ENCODE measurements at places on chromosomes 13 and 19.

- DNase-seq = peak; percentile 65
Observed at GRCh38 chr19:49676136-49676783, 811 bp upstream of the PRMT1 start.

DNA sequence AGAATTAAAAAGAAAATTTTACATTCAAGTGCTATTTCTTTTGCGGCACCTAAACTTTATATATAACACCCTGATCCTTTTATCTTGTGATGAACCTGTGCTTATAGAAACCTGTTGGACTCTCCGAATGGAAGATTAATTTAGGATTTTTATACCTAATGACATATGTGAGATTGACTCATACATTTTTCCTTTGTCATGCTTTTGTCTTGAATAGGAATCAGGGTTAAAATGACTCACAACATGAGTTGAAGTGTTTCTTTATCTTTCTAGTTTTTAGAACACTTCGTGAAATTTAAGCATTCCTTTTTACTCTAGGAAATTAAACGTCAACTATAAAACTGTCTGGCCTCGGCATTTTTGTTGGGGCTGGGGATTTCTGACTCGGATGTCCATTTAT is 378.9 kb downstream of the PCDH20 start:
- DNase-seq = no peak

DNA sequence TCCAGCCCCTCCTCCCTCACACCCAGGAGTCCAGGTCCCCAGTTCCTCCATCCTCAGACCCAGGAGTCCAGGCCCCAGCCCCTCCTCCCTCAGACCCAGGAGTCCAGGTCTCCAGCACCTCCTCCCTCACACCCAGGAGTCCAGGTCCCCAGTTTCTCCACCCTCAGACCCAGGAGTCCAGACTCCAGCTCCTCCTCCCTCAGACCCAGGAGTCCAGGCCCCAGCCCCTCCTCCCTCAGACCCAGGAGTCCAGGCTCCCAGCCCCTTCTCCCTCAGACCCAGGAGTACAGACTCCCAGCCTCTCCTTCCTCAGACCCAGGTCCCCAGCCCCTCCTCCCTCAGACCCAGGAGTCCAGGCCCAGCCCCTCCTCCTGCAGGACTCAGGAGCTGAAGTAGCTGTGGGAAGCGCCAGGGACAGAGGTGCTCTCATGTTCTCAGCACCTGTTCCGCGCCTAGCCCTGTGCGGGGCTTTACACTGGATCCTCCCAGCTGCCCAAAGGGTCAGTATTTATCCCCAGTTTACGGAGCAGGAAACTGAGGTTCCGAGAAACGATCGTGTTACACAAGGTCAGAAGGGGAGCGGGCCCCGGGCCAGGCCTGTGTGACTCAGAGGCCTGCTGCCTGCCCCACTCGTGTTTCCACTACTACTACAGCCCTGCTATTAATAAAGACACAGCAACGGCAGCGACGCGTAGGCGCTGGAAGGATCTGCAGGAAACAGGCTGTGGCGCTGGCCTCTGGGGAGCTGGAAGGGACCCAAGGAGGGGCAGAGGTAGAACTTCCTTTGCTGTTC is 1.7 kb upstream of the SBK3 start:
- DNase-seq = no peak

GRCh38 chr13:99275093-99275469 is 16.9 kb upstream of the GPR18 start:
- DNase-seq = no peak

- DNase-seq = no peak
Observed at GRCh38 chr19:48964205-48965039, 687 bp upstream of the FTL start.

- no peak for DNase-seq
Observed at GRCh38 chr19:20237773-20238623, 71.0 kb downstream of the ZNF486 start.

- DNase-seq = no peak
Observed at GRCh38 chr19:11064831-11065303, 24.4 kb upstream of the LDLR start.

GRCh38 chr13:72205773-72206172 is 338.8 kb upstream of the DACH1 start:
- DNase-seq = no peak

GRCh38 chr13:93955904-93956303 is 523.6 kb downstream of the DCT start:
- DNase-seq = no peak

DNA sequence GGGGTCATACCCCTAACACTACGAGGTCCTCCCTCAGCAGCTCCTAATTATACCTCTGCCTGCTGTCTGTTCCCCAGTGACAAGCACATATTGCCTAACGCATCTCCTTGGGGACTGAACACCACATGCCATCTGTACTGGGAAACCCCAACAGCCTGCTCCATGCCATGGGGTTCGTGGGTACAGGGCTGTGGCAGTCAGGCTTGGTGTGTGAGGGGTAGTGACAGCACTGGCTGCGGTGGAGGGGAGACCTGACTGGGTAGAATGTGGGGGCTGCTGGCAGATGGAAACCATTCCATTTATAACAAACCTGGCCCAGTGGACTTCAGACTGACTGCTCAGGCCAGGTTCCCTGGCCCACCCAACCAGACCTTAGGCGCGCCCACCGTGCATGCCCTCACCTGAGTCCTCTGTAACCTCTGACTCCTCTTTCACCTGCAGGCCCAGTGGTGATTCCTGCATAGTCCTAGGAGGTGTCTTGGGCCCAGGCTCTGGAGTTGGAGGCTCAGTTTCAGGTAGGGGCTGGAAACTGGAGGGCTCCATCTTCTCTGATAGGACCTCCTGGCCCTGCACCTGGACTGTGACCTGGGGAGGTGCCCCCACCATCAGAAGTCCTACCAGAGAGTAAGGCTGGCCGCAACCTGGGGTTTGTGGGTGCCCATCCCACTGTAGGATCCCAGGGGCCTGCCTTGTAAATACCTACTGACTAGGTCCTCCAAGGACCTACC is 3.0 kb downstream of the MZF1 start:
- DNase-seq = no peak

GRCh38 chr19:49653466-49653806 is 11.4 kb downstream of the SCAF1 start:
- no peak for DNase-seq

DNA sequence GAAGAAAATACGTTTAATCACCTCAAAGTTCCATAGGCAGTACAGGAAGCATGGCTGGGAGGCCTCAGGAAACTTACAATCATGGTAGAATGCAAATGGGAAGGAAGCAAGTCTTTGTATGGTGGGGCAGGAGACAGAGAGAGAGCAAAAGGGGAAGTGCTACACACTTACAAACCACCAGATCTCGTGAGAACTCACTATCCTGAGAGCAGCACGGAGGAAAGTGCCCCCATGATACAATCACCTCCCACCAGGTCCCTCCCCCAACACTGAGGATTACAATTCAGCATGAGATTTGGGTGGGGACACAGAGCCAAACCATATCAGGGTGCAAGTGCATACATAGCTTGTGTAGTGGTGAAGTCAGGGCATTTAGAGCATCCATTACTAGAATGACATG is 92.3 kb upstream of the ANKRD10 start:
- DNase-seq = no peak

- no peak for DNase-seq
Observed at GRCh38 chr13:89786531-89786930, 1561.0 kb upstream of the MIR17HG start.

DNA sequence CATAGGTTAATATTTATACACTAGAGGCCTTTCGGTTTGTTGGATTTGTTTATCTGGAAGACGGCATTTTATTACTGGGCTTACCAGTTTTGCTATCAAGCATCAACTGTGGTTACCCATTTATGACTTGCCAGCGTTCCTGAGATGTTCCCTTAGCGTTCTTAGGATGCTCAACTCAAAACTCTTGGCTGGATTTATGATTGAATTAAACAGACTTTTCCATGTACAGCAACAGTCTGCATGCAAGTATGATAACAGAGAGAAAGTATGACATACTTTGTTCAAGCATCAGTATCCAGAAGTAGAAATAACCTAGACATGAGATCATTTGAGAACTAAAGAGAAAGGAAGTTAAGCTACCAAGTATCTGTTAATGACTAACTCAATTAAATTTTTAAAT is 29.9 kb upstream of the RNF113B start:
- no peak for DNase-seq

DNA sequence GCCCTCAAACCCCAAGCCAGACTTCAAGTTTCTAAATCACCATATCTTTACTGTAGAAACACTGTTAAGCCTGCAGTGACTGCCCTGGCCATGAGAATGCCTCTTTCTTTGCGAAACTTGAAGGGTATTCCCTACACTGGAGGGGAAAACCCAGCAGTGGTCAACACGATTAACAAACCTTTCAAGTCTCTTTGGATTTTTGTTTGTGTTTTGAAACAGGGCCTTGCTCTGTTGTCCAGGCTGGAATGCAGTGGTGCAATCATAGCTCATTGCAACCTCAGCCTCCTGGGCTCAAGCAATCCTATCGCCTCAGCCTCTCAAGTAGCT is 17.4 kb upstream of the POMP start:
- no peak for DNase-seq

DNA sequence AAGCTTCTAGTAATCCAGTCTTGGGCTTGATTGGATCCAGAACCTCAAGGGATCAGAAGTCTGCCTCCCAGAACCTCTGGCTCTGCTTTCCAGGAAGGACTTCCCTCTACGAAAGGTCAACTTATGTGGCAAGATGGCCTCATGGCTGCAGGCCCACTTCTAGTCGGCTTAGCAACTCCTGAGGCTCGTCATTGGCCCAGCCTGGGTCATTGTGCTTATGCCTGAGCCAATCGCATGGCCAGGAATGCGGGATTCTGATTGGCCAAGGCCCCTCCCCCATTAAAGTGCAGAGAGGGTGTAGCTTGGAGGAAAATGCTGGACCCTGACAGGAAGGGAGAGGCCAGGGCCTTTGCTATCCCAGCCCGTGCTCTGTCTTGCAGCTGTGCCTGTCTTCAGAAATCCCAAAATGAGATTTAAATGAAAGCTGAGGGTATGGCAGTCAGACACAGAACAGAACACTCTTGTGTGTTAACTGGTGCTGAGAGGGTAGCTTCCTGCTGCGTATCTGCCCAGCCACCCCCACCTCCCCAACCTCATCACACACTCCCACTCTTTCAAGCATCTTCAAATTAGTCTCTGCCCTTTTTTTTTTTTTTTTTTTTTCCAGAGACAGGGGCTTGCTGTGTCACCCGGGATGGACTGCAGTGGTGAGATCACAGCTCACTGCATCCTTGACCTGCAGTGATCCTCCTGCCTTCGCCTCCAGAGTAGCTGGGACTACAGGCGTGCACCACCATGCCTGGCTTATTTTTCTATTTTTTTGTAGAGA is 5.5 kb upstream of the CCNE1 start:
- no peak for DNase-seq

DNA sequence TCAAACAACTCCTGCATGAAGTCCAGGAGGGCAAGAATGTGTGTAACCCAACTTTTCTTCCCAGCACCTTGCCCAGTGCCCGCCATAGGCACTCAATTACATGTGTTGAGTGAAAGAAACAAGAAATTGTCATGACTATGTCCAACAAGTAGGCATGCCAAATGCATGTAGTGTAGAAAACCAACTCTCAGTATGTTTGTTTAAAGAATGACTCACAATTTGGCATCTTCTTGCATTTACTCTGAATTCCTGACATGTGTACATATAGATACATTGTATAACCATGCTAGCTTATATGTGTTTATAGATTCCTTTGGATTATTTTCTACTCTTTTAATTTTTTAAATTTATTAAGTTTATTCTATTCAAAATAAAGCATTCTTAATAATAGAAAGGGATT is 305.0 kb downstream of the EFNB2 start:
- DNase-seq = no peak

DNA sequence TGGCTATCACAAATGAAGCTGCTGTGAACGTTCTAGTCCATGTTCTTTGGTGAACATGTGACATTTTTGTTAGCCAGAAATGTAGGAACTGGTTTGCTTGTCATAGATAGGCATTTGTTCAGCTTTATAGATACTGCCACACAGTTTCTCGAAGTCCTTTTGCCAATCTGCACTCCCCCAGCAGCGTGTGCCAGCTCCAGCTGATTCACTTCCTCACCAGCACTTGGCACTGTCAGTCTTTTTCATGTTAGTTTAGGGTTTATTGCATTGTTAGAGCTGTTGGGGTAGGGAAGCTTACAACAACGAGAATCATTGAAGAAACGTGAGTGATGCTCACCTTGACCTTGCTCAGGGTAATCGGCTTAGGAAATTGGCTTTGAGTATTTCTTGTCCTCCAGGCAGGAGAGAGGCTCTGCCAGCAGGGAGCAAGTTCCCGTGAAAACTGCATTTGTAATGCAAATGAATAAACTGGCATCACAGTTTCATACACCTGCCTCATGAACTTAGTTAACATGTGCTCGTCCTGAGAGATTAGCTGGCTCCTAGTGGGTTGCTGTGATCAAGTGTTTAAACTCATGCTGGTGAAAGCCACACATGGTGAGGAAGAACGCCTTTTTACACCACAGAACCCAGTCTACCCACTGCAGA is 83.9 kb downstream of the ING1 start:
- DNase-seq = no peak

GRCh38 chr13:44769686-44770085 is 193.6 kb upstream of the TSC22D1 start:
- DNase-seq = no peak

Measured in NCI-H187 treated with DMSO at 0.1 percent for 48 hours (cell line).